ENCODE measurements at places on chromosomes 13 and 19. TPM values are rescaled to one million over a fixed set of nuclear protein-coding genes. Genes with fewer than 3 reads are reported as not detected.

GRCh38 chr13:102236341-102236740 lies 165.5 kb downstream of the FGF14 start:
- DNase-seq, result no peak

GRCh38 chr19:13401388-13401787 lies 104.9 kb downstream of the CACNA1A start:
- peak; percentile 7 for DNase-seq

GRCh38 chr13:114071410-114071809 lies 61.0 kb downstream of the RASA3 start:
- DNase-seq, result no peak

DNA sequence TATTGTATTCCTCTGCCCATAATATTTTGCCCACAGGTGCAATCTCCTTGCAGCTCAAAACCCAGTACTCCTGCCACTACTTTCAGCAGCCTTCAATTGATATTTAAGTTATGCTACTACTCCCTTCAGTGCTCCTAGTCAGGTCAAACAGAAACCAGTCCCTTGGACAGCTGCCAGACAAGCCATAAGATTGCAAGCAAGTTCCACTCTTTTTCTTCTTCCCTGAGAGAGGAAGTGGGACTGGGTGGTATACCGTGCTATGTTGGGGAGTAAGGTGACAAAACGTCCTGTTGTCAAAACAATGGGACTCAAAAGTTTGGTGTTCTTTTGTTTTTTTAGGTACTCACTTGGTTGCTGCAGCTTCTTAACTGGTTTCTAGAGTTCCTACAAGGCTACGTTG lies 63.1 kb upstream of the FRY start:
- DNase-seq, result no peak

- no peak for DNase-seq
These were observed 20.7 kb downstream of the AKAP8 start for GRCh38 chr19:15358918-15359317.

DNA sequence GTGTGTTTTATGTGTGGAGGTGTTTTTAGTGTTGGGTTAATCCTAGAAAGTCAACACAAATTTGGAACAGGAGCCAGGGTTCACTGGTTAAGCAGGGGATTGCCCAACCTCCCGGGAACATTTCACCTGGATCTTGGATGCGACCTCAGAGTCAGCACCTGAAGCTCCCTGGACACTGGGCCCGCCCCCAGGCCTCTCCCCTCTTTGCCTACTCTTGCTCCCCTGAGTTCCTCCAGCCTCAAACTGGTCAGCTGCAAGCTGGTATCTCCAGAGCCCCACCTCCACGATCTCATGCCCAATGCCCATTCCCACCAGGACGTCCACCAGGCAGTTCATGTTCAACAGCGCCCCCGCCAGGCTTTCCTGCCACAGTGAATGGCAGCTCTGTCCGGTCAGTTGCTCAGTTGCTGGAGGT lies 9.7 kb downstream of the HSD17B14 start:
- DNase-seq, result no peak

DNA sequence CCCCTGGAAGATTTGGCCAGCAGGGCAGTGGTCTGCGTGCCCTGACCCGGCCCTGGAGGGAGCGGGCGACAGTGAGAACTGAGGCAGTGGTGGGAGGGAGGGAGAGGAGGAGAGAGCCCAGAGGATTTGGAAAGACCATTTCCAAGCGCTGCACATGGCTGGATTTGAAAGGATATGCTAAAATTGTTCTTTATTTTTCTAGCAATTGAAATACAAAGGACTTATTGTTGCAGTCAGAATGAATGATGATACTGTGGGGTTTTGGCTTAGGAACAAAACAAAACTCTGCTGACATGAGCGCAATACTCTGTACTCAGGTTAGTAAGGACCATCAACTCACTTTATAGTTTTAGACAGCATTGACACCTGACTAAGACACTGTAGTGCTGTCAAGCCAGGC lies 69.5 kb downstream of the TNFRSF19 start:
- no peak for DNase-seq

GRCh38 chr19:8262431-8262830 lies 45.7 kb downstream of the CD320 start:
- DNase-seq, result no peak

Gene FXYD1
- 3.3 TPM for total RNA-seq

GRCh38 chr19:51807111-51807701 lies 12.2 kb downstream of the FPR3 start:
- DNase-seq, result no peak

DNA sequence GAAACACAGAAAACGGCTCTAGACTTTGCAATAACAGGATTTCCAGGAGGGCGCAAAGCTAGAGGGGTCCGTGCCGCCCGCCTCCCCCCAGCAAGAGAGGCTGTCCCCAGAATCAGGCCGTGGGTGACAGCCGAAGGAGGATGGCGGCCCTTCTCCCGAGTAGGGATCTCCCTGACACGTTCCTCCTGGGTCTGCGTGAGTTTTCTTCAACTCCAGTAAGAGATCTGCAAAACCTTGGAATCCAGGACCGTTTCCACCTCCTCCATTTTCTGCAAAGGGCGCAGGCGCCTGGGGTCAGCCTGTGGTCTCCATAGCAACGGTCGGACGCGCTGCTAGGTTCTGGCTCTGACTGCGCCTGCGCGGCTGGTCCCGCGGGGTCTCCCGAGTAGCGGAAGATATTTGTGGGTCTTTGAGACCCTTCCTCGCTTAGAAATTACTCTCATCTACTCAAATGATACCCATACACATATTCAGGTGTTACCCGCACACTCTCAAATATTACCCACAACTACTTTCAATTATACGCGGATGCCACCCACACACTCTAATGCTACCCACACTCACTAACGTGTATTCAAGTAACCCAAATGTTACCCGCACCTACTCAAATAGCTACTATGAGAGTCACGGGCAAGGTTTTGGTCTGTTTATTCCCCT lies 2.1 kb downstream of the PNMA8C start:
- peak; percentile 55 for DNase-seq

GRCh38 chr13:100811928-100812327 lies 137.3 kb upstream of the TMTC4 start:
- DNase-seq, result no peak

DNA sequence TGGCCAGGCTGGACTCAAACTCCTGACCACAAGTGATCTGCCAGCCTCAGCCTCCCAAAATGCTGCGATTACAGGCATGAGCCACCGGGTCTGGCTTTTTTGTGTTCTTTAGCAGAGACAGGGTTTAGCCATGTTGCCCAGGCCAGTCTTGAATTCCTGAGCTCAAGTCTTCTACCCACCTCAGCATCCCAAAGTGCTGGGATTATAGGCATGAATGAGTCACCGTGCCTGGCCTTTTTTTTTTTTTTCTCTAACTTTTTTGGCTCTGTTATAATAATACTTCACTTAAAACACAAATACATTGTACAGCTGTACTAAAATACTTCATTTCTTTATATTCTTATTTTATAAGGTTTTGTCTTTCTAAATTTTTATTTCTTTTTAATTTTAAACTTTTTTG lies 599.5 kb upstream of the PCDH9 start:
- DNase-seq, result no peak

- peak; percentile 34 for DNase-seq
These were observed 21.3 kb downstream of the VRK3 start for GRCh38 chr19:50003810-50004419.
